Dorsolateral prefrontal cortex (tissue), 122 donors: ENCODE measurements at places on chromosomes 3 and 15.

- no peak for DNase-seq
Measured at GRCh38 chr3:160929595-160929994, 173.6 kb downstream of the PPM1L start.

DNA sequence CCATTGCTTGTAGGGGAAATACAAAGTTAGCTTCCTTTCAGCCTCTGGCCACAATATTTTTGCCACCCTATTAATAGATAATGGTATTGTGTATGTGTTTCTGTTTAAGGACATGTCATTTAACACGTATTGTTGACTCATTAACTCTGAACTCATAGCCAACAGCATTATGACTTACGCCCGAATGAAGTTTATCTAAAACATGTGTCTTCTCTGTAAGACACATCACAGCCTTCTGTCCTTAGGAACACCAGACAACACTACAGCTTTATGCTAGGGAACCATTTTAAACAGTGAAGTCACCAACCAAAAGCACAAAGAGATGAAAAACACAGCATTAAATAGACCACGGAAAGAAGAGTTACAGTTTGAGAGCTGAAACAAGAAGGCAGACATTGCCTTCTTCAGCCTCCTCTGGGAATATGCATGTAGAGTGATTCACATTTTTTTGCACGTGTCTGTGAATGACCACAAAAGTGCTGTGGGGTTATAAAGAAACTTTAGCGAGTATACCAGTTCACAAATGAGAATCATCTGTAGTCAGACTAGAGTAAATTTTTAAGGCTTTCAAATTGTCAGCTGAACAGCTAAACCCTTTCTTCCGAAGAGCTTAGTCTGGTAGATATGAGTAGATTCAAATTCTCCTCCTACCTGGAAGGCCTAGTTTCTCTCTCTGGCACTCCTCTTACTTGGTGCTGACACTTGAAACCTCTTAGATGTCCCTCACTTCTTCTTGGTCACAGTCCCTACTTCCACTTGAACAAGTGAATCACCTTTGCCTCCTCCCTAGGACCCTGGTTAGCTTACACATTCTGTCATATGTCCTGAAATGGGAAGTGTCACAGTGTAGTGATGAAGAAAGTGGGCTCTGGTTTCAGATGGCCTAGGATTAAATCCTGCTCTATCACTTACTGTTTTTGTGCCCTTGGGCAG lies 32.2 kb downstream of the MCTP2 start:
- no peak for DNase-seq

GRCh38 chr15:49720261-49720660 lies 99.4 kb downstream of the DTWD1 start:
- no peak for DNase-seq

GRCh38 chr3:72018343-72018984 lies 233.5 kb upstream of the PROK2 start:
- no peak for DNase-seq

- DNase-seq = no peak
Measured at GRCh38 chr3:76040946-76041345, 255.6 kb upstream of the ZNF717 start.

- DNase-seq = no peak
Measured at GRCh38 chr3:166697495-166697894, 682.6 kb downstream of the ZBBX start.

GRCh38 chr3:20645340-20645739 lies 459.3 kb upstream of the SGO1 start:
- no peak for DNase-seq

DNA sequence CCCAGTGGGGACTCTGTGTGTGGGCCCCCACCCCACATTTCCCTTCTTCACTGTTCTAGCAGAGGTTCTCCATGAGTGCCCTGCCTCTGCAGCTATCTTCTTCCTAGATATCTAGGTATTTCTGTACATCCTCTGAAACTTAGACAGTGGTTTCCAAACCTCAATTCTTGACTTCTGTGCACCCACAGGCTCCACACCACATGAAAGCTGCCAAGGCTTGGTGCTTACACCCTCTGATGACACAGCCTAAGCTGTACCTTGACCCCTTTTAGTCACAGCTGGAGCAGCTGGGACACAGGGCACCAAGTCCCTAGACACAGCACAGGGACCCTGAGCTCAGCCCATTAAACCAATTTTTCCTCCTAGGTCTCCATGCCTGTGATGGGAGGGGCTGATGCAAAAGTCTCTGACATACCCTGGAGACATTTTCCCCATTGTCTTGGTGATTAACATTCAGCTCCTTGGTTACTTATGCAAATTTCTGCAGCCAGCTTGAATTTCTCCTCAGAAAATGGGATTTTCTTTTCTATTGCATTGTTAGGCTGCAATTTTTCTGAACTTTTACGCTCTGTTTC lies 304.5 kb downstream of the OTOL1 start:
- DNase-seq = no peak

DNA sequence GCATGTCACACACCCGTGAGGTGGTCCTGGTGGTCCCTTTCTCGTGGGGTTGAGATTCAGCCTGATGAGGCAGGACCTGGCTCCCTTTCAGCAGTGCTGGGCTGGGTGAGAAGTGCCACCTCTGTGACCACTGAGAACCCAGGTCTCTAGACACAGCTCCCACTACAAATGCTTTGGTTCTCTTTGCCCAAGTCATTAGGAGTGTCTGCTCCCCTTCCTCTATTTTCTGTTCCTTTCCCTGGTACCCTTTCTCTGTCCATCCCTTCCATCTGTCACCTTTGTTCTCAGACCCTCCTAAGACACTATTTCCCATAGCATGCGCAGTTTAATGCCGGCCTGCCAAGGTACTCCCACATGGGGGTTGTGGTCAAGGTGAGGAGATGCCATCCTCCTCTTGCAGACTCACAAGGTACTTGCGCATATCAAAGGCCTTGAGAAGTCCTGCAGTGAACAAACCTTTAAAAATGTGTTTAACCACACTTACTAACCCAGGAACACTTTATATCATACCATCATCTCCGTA lies 297.7 kb downstream of the LRTM1 start:
- DNase-seq = no peak

GRCh38 chr3:30342318-30343060 lies 263.9 kb upstream of the TGFBR2 start:
- no peak for DNase-seq

DNA sequence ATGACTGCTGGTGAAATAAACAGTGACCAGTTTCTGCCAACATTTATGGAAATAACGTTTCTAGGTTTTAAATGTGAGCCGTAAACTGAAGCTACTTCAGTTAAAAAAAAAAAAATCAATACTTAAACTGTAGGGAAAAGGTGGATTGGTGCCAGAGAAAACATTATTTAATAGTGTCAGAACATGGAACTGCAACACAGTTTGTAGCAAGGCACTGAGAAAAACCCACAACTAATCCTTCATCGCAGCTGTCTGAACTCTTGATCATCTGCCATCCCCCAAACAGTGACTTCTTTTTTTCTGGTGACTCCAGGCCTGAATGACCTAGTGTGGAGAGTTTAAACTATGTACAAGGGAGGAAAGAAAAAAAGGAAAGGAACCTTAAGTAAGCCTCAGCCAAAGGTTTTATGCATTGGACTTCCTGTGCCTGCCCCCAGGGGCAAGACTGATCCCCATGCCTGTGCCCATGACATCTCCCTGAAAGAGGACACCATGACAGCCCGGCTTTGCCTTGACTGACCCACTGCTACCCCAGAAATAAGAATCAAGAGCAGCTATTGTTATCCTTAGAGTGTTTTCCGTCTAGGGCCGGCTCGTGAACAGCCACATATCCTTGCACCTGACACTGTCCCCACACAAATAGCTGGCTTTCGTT lies 33.1 kb downstream of the CRTAP start:
- DNase-seq = peak; percentile 54

- no peak for DNase-seq
Measured at GRCh38 chr3:132661101-132661500, 972 bp downstream of the UBA5 start.

GRCh38 chr3:71515636-71516365 lies 67.7 kb downstream of the FOXP1 start:
- DNase-seq = no peak

DNA sequence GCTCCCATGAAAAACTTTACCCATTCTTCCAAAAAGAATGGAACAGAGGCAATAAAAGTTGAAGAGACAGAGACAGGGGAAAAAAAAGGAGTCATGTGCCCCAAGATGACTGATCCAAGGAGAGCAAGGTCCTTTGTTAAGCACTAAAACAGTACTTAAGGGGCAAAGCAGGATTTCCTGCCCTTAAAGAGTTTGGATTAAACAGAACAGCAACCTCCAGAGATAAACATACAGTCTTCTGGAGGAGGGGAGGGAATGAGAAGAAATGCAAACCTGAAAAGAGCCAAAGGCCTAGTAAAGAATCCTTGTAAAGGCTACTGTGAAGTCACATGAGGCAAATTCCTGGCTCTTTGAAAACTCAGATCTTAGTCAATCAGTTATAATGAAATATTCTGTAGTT lies 38.2 kb downstream of the SHQ1 start:
- DNase-seq = no peak

DNA sequence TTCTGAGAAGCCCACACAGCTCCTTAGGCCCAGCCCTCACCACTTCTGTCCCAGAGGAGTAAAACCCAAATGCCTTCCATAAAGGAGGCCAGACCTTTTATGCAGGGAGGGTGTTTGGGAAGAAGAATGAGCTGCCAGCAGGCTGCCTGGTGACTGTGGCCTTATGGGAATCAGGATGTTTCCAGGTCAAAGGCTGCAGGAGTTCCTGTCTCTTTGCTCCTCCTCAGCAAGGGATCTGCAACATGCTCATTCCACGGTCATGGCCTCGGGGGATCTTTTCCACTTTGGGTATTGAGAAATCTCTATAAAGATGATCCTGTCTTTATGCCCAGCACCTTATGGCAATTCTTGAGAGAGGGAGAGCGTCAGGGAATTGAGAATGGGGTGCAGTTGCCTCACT lies 25.2 kb upstream of the MAGEF1 start:
- DNase-seq = no peak
